Occipital lobe (tissue), 3 donors: ENCODE measurements at places on chromosomes 2 and 18. TPM values are rescaled to one million over a fixed set of nuclear protein-coding genes. Genes with fewer than 3 reads are reported as not detected.

The LRATD1 gene
- total RNA-seq = 35.7 TPM

The DAW1 gene
- total RNA-seq = 1.1 TPM

The ILKAP gene
- total RNA-seq = 78.3 TPM

The AOX1 gene
- total RNA-seq = 0.94 TPM

The UPP2 gene
- total RNA-seq = 1.7 TPM

The GLI2 gene
- total RNA-seq = 2.8 TPM

The CD8B2 gene
- total RNA-seq = not detected

The SLC5A7 gene
- total RNA-seq = 0.94 TPM

The ABCG5 gene
- total RNA-seq = under 0.01 TPM

The NFU1 gene
- total RNA-seq = 51.5 TPM

The TUBA4A gene
- 2.7 TPM for total RNA-seq
